ENCODE measurements at places on chromosomes 13 and 19.

- DNase-seq, result peak; percentile 31
Observed at GRCh38 chr19:17681505-17682125, 6.5 kb downstream of the UNC13A start.

DNA sequence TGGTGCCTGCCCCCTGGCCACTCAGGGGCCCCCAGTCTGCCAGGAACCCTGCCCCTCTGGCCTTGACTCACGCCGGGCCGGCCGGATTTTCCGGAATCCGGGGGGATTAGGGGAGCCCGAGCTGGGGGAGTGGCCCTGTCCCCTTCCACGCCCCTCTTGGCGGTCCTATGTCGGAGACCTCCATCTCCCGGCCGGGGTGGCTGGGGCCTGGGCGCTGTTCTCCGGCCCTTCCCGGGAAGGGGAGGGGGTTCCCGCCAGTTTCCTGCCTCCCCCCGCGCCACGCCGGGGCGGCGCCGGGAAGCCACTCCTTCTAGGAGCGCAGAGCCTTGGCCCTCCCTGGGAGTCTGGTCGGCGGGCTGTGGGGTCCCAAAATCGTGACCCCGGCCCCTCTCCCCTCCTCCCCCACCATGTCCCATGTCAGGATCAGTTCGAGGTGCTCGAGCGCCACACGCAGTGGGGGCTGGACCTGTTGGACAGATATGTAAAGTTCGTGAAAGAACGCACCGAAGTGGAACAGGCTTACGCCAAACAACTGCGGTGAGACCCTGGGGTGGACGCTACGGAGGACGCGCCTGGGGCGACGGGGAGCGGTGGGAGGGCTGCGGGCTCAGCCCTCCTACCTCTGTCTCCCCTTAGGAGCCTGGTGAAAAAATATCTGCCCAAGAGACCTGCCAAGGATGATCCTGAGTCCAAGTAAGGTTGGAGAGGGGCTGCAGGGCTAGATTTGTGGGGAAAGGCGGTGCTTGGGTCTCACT is 1.3 kb downstream of the TRIP10 start:
- DNase-seq, result peak; percentile 39

DNA sequence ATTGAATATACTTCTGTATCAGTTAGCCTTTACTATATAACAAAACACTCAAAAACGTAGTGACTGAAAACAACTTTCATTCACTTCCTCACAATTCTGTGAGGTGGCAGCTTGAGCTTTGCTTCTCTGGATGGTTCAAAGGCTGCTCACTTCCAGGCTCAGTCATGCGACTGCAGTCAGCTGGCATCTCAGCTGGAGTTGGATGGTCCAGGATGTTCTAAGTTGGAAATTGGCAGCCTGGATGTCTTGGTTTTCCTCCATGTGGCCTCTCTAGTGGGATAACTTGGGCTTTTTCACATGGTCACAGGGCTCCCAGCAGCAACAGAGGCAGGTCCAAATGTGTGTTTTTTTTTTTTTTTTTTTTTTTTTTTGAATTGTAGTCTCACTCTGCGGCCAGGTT is 204.4 kb downstream of the LACC1 start:
- no peak for DNase-seq

DNA sequence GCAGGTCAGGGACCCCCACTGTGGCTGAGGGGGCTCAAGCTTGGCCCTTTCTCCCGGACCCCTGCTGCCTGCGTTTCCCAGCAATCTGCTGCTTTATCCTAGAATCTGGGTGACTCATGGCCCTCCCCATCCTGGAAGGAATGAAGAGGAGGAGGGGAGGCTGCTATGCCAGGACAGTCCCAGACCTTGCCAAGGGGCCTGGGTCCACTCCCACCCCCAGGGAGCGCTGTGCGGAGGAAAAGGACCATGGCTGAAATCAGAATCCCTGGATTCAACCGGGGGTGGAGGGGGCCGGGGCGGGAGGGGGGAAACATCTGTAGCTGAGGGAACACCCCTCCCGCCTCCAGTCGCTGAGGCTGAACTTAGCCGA is 20.5 kb downstream of the ZNF114 start:
- DNase-seq, result peak; percentile 68

DNA sequence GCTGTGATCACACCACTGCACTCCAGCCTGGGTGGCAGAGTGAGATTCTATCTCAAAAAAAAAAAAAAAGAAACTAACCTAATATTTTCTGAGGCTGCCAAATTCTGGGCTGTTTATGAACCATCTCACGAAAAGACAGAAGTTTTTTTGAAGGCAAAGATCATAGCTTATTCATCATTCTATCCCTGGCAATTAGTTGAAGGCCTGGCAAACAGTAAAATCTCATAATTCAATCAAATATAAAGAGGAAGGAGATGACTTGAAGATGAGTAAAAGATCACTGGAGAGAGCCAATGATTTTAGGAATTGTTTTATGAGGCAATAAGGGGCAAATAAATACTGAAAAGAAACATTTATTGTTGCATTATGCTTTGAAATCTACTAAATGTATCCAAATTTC is 216.5 kb downstream of the DCLK1 start:
- peak; percentile 46 for DNase-seq

DNA sequence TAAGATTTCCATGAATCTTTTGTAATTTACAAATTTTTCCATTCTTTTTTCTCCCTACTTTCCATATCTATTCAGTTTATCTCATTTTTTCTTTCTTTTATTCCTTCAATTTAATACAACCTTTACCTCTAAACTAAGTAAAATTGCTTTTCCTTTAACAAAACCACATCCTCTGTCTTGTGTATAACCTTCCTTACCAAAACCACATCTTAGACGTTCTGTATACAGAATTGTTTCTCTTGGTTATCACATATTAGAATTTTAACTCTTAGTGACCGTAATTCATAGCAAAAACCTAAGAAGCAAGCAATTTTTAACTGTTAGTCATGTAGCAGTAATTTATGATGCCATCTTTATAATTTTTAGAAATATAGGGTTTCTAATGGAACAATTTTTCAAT is 15.0 kb downstream of the PPP5C start:
- DNase-seq, result no peak
